Trophoblast cell (in vitro differentiated cells and primary cell): ENCODE measurements at places on chromosomes 4 and X.

DNA sequence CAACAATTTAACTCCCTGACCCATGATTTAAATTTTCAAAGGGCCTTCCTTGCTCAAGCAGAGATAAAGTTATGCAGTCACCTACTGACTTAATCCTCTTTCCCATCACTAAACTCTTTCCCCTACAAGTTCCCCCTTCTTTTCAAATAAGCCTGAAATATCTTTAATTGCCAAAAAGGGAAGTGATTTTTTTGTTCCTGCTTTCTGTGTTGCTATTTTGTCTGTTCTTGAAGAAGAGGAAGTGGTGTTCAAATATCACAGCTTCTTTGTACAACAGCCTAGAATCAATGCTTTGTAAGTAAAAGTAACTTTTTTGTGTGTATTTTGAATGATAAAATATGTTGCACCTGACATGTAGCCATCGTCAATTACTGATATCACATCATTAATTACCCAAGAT lies 595.9 kb downstream of the CENPC start:
- no peaks in the 10 kb centered on the region for H3K4me1 ChIP-seq
- H3K4me3 ChIP-seq = no peak overlapping the region
- DNase-seq = peak; percentile 1
- no peak overlapping the region for H3K27ac ChIP-seq
- H3K36me3 ChIP-seq = no peaks in the 10 kb centered on the region

GRCh38 chr4:105327222-105327621 lies 146.6 kb downstream of the PPA2 start:
- no peak overlapping the region for H3K27ac ChIP-seq
- no peak for DNase-seq
- no peaks in the 10 kb centered on the region for H3K36me3 ChIP-seq
- H3K27me3 ChIP-seq = no peaks in the 10 kb centered on the region
- H3K4me1 ChIP-seq = no peaks in the 10 kb centered on the region

DNA sequence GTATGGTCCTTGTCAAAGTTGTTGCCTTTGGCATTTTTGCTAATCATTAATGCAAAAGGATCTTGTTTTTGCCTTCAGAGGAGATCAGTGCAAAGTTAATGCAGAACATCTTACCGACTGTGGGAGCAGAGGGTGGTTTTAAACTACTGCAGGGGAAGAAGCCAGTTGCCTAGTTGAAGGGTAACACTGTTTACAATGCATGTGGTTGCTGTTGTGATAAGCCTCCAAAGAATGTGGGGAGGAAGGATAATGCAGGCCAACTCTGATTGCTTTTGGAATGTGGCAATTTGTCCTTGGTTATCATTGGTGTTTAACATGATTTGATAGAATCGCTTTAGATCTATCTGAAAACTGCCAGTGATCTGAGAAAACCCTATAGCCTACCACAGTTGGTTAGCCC lies 204.3 kb upstream of the TLL1 start:
- no peak overlapping the region for H3K27ac ChIP-seq
- no peaks in the 10 kb centered on the region for H3K36me3 ChIP-seq
- H3K4me3 ChIP-seq = no peak overlapping the region
- no peak for DNase-seq
- H3K27me3 ChIP-seq = no peaks in the 10 kb centered on the region
- H3K4me1 ChIP-seq = no peaks in the 10 kb centered on the region

GRCh38 chrX:121283921-121284320 lies 236.5 kb downstream of the GLUD2 start:
- DNase-seq = no peak
- H3K27ac ChIP-seq = no peak overlapping the region
- H3K36me3 ChIP-seq = no peaks in the 10 kb centered on the region
- H3K4me3 ChIP-seq = no peak overlapping the region
- H3K27me3 ChIP-seq = no peaks in the 10 kb centered on the region

GRCh38 chrX:71911731-71912050 lies 1.0 kb downstream of the NHSL2 start:
- peak overlapping the region; percentile 54 for H3K27ac ChIP-seq
- DNase-seq = no peak
- H3K4me3 ChIP-seq = peak overlapping the region; percentile 86
- no peaks in the 10 kb centered on the region for H3K27me3 ChIP-seq
- H3K4me1 ChIP-seq = peaks cover 4% of the 10 kb centered on the region

GRCh38 chr4:34720571-34720970 lies 1523.7 kb downstream of the ARAP2 start:
- no peaks in the 10 kb centered on the region for H3K36me3 ChIP-seq
- no peak overlapping the region for H3K27ac ChIP-seq
- peaks cover 1% of the 10 kb centered on the region for H3K4me1 ChIP-seq
- DNase-seq = no peak
- no peak overlapping the region for H3K4me3 ChIP-seq
- H3K27me3 ChIP-seq = no peaks in the 10 kb centered on the region

DNA sequence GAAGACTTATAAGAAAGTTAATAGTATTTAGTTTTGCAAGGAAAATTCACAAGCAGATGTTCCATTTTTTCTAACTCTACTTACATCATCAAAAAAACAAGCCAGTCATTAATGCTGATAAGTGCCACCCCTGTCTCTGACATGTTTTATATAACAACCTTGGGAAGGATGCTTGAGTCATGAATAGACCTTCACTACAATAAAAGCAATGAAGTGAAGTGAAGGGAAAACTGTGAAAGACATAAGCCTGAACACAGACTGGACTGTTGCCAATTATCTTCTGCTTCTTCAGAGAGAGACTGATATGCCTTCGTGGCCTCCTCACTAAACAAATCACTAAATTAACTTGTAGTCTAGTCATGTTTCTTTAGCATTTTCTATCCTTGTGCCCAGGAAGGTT lies 353.2 kb downstream of the PDHA2 start:
- H3K27ac ChIP-seq = no peak overlapping the region
- H3K4me3 ChIP-seq = no peak overlapping the region
- DNase-seq = no peak

DNA sequence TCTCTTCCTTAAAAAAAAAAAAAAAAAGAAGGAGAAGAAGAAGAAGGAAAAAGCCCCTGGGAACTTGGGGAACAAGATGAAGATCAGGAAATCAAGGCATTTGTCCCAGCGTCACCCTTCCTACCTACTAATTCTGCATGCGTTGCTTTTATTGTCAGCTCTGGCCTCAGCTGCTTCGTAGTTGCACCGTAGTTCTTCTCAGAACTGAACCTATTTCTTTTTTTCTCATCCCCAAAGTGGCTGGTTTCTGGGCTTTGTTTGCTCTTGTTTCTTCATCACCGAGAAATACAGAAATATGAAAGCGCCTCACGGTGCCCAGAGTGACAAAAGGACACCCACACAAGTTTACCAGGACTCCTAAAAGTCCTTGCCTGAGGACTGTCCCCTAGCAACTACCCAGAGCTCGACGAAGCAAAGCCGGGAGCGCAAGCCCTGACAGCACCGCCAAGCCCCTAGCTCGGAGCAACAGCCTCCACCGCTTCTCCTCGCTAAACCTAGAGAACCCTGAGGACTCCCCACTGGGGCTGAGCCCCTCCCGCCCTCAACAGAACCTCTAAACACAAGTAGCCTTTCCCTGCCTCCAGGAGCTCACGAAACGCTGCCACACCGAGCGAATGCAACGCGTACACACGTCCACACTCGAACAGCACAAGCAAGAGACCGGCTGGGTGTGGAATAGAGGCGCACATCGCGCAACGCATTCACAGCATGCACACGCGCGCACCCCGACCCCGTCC lies 710 bp downstream of the PRKG2 start:
- peaks cover 36% of the 10 kb centered on the region for H3K27me3 ChIP-seq
- no peak for DNase-seq
- peak overlapping the region; percentile 61 for H3K4me3 ChIP-seq
- no peak overlapping the region for H3K27ac ChIP-seq
- H3K4me1 ChIP-seq = peaks cover 10% of the 10 kb centered on the region
